ENCODE measurements at places on chromosomes 5 and 9.

DNA sequence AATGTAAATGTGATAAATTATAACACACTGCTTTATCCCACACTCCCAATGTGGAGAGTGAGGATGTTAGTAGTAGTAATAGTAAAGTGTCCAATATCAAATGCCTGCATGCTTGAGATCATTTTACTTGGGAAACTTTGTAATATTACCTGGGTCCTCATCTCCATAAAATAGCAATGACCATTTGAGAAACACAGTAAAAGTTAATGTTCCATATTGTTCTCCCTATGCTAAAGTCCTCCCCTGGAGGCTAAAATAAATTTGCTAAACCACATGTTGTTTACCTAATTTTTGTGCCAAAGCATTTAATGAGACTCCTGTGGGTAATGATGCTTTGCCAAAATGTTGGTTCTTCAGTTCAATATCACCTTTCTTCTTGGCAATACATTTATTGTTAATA is 291.2 kb downstream of the CDH10 start:
- DNase-seq: no peak

DNA sequence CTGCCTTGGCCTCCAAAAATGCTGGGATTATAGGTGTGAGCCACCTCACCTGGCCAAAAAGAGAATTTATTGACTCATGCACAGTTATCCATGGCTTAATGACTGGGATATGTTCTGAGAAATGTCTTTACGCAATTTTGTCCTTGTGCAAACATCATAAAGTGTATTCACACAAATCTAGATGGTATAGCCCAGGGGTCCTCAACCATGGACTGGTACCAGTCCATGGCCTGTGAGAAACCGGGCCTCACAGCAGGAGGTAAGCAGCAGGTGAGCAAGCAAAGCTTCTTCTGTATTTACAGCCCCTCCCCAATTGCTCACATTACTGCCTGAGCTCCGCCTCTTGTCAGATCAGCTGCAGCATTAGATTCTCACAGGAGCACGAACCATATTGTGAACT is 12.4 kb upstream of the SIL1 start:
- no peak for DNase-seq

GRCh38 chr5:140322751-140323731 is 20.1 kb upstream of the PFDN1 start:
- DNase-seq: no peak

DNA sequence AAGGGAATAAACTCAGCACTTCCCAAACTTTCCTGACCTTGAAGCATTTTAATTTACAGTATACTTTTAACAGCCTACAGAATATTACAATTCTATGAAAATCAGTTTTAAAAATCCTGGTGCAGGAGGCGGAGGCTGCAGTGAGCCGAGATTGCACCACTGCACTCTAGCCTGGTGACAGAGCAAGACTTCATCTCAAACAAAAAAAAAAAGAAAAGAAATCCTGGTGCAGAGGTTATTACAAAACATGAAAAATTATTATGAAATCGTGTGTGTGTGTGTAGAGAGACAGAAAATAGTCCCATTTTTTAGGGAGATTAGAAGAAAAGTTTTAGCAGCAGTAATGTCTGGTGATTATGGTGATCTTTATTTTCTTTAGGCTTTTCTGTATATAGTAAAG is 26.9 kb downstream of the GOLPH3 start:
- DNase-seq: no peak

- no peak for DNase-seq
Observed at GRCh38 chr9:21205204-21205603, 1.7 kb downstream of the IFNA10 start.

DNA sequence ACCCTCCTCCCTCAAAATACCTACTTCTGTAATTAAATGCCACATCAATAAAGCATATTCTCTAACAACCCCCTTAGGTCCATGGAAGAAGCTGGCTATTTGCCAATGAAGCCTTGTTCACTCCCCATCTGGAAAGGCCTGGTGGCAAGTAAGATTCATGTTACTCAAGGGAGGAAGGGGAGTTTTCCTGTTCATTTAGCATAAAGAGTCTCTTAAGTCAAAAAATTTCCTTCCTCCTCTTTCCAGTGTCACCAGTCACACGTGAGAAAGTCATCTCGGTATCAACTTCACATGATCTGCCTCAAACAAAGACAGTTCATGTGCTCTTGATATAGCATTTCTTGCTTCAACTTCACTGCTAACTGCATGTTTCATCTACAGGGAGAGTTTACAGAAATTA is 32.7 kb upstream of the RIC1 start:
- no peak for DNase-seq

GRCh38 chr9:134785325-134786108 is 95.1 kb upstream of the FCN2 start:
- DNase-seq: no peak

GRCh38 chr9:124764774-124765438 is 6.2 kb downstream of the NR6A1 start:
- DNase-seq: no peak

GRCh38 chr9:137477778-137478612 is 18.9 kb upstream of the NSMF start:
- DNase-seq: no peak

GRCh38 chr5:33852319-33852718 is 39.5 kb downstream of the ADAMTS12 start:
- DNase-seq: no peak

- no peak for DNase-seq
Observed at GRCh38 chr9:37555786-37556185, 20.4 kb downstream of the FBXO10 start.

DNA sequence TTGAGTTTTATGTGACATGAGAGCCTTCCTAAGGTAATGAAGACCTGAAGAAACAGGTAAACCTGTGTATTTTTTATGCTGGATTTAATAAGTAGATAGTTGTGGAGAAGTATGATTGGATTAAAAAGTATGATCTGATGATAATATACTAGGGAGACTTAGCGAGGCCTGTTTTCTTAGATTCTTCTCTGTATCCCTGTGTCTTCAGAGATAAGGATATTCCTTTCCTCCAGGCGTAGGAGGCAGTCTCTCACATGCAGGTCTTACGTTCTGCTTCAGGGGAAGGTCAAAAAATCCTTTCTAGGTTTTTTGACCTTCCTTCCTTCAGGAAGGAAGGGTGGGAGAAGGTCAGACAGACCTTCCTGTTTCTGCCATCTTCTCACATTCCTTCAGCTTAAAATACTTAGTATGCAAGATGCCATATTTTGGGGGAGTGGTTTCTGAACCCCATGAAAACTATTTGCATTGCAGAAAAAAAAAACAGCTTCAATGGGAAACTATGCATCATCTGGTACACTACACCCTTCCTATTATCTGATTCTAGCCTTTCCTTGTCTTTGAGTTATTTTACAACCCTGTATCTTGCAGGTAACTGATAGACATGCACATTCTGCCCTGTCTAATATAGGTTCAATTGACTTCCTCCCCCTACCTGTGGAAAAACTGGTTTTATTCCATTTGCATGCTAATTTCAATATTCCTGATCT is 57.3 kb upstream of the ZNF608 start:
- DNase-seq: no peak

GRCh38 chr9:21350787-21351186 is at the start of gene IFNA6:
IFNA6 (minus strand) TSS chr9:21350887; CDS start chr9:21350887, 0 bp downstream.
- no peak for DNase-seq
